Activated gamma-delta T cell treated with anti-CD3 and anti-CD28 coated beads, Interleukin-2, amount 50 U/mL, for 16 hours (primary cell): ENCODE measurements at places on chromosomes 2 and 18.
A peak's percentile ranks its signal among the peaks of the same experiment; 100 is the strongest.

DNA sequence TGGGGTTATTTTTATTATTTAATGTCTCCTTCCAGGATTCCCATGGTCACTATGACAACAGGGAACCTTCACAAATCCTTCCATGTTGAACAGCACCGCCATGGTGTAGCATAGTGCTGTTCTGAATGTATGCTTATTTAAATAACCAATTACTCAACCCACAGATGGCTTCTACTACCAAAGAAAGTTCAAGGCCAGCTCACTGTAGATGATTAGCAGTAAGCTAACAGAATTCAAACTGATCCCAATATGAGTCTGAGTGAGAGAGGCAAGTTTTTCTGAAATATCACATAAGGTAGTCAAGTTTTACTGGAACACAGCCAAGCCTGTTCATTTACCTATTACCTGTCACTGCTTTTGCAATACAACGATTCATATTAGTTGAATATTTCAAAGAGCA is 51.2 kb downstream of the CLASP1 start:
- DNase-seq: no peak

DNA sequence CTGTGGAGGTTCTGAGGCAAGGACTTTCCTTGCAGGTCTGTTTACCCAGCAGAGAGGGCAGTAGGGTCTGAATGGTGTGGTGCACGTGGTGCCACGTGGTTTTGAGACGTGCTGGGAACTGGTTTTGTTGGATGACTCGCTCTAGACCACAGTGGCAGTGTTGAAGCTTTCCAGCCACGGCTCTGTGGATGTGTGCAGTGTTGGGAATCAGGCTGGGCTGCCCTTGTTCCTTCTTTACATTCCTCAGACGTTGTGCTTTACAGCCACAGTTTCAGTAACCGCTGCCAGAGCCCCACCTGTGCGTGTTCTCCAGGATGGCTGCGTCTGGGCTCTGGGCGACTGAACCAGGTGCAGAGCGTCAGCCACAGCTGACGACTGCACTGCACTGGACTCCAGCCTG is 8.2 kb downstream of the CTDP1 start:
- DNase-seq: no peak

DNA sequence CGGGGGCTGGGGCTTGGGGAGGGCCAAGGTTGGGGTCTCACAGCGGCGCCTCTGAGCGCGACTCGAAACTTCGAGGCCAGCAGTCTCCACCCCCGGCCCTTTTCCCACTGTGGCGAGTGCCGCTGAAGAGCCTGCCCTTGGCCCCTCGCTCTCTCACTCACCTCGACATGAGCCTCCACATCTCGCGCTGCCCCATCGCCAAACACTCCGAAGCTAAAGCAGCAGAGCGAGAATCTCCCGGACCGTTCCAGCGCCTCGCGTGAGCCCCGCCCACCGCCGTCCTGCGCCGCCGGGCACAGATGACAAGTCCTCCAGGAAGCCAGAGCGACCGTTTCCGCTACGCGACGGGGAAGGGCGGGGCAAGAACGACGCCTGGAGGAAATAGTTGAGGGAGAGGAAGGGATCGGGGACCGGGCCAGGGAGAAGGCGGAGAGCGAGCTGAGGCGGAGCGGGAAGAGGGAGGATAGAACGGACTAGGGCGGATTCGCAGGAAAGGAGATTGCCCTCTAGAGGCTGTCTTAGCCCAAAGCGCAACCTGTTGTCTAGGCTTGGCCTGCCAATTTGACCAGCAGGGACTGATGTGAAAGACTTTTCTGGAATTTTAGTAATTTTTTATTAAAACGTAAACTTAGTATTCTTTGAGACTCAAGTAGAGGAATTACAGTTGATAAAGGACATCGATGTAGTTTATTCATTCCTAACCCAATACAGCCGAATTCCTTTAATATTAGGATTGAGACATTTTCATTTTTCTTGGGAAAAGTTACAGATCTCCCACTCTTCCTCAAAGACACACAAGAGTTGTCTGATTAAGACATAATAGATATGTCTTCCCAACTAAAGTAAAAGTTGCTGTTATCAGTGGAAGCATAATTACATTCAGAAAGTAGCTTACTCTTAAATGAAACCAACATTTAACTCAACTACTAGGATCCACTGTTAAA is at the start of gene HIBCH:
HIBCH (minus strand) TSS at position 272 of the 944 bp plus-strand sequence; CDS start at position 196, 76 bp downstream.
- peak; percentile 73 for DNase-seq

- DNase-seq: no peak
Measured at GRCh38 chr2:206797376-206797775, 32.0 kb downstream of the FASTKD2 start.

DNA sequence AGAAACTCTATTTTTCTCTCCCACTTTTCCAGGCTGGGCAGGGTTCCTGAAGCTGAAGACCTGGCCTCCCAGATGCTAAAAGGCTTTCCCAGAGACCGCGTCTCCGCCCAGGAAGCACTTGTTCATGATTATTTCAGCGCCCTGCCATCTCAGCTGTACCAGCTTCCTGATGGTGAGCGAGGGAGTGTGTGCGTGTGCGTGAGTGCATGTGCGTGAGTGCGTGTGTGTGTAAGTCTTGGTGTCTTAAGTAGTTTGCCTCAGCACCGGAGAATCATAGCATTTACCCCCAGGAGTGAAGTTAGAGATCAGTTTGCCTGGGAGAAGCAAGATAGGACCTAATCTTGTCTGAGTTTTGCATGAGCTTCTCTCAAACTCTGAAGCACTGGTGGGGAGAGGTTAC is 73.7 kb downstream of the CDK15 start:
- no peak for DNase-seq

DNA sequence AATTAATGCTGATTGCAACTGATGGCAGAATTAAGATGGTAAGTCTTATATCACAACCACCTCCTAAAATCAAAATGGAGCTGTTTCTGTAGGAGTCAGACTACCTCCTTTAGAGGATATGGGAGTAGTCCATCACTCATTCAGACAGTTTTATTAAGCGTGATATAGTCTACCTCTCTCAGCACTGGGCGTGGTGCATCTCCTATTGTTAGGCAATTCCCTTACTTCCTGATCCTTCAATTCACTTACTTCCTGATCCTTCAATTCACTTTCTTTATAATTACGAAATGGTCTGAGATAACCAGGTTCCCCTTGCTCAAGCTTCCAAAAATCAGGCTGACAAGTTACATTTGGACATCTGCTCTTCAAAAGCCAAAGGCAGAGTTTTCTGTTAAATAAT is 31.9 kb downstream of the ATP8B1 start:
- DNase-seq: no peak
